ENCODE measurements at places on chromosomes 4 and X. TPM values are rescaled to one million over a fixed set of nuclear protein-coding genes. Genes with fewer than 3 reads are reported as not detected.

TXK gene
- 0.43 TPM for total RNA-seq

CYP2U1 gene
- total RNA-seq = 6.5 TPM

DNA sequence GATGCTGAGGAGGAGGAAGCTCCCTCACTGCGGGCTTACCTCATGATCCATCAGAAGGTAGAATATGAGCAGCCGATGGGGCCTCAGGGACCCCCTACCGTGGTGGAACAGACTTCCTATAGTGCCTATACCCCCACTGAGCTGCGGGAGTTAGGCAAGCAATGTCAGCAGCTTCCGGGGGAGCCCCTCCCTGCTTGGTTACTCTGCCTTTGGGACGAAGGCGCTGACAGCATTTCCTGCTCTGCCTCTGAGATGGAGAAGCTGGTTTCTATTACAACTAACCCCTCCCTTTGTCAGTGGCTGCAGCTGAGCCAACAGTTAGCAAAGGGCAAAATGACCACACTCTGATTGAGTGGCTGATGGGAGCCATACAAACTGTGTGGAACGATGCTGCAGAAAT, 430.7 kb downstream of the IDS start:
- DNase-seq = peak; percentile 73

DNA sequence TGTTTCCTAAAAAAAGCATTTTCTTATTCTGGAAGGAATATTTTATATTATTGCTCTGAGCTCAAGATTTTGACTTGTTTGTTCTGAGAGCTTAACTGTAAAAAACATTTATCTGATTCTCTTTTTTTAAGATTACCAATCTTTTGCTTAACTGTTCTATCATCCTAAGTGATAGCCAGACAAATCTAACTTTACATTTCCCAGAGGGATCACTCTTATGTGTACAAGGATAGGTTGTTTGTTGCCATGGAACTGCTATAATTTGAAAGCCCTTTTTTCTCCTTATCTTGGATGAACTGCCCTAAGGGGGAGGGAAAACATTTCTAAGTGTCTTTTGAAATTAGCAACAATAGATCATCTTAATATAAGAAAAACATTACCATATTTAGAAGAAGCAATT, 494.7 kb downstream of the TRAM1L1 start:
- no peak for DNase-seq

DNA sequence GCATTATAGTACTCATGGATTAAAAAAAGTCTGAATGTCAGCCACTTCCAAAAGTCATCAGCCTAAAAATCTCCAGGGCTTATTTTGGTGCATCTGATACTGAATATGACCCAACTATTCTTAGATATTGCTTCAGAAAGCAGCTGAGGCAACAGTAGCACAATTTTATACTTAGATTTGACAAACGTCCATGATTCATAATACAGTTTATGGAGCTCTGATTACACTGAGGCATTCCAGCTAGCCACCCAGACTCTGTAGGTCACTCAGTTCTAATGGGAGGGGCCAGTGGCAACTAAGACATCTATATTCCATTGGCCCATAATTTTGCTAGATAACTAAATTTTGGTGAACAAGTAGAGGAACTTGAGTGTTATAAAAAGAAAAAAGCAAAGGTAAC, 10.3 kb downstream of the SPATA4 start:
- no peak for DNase-seq

GRCh38 chr4:7021930-7022664, 21.1 kb upstream of the TADA2B start:
- DNase-seq = no peak

DNA sequence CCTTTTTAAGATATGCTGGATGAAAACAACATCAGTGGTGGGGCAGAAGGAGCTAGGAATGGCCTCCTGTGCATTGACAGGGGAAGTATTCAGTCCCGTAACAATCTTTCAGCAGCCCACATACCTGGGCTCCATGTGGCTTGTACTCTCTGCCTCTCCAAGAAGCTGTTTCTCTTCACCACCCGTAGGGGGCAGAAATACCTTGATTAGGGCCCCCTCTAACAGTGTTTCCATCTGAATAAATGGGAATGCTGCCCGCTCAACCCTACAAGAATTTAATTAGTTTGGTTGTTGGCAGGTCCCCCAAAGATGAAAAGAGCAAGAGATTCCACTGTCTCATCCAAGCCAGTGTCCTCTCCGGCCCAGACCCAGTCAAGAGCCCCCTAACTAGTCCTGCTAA, 155.2 kb downstream of the SMIM20 start:
- no peak for DNase-seq

DNA sequence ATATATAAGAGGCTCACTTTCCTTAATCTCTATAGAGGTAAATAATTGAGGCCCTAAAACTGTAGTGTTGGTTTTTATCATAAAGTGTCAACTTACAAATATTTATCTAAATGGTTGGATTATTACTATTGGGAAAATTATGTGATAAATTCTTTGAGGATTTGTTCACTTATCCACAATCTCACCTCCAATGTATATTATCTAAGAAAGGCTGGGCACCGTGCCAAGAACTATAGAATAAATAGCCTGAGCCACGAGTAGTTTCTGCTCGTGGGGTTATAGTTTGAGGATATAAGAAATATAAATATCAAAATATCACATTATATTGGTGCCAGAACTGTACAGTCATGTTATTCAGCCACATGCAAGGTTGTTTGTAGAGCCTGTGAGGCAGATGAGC, 177.9 kb downstream of the VEGFC start:
- no peak for DNase-seq

- DNase-seq = no peak
Measured at GRCh38 chrX:130915302-130915701, 12.3 kb upstream of the ENOX2 start.

- no peak for DNase-seq
Measured at GRCh38 chr4:12126474-12126873, 697.8 kb upstream of the HS3ST1 start.

DNA sequence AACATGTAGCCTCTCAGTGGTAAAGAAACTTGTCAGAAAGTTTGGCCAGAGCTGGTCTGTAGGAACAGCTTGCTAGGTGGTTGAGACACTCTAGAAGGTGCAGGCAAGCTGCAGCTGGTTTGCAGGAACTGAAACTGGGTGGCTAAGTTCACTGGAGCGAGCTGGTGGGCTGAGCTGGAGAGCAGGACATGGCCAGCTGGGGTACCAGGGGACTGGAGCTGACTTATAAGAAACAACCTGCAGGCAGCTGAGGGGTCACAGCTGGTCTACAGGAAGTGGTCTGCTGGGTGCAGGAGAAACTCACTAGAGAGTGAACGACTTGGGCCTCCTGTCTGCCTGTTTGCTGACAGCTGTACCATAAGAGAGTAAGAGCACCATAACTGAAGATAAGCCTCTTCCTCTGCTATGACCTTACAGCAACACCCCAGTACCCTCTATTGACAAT, 157.1 kb upstream of the LNX1 start:
- no peak for DNase-seq

GRCh38 chr4:140243278-140243753, 89.3 kb upstream of the MAML3 start:
- DNase-seq = no peak

DNA sequence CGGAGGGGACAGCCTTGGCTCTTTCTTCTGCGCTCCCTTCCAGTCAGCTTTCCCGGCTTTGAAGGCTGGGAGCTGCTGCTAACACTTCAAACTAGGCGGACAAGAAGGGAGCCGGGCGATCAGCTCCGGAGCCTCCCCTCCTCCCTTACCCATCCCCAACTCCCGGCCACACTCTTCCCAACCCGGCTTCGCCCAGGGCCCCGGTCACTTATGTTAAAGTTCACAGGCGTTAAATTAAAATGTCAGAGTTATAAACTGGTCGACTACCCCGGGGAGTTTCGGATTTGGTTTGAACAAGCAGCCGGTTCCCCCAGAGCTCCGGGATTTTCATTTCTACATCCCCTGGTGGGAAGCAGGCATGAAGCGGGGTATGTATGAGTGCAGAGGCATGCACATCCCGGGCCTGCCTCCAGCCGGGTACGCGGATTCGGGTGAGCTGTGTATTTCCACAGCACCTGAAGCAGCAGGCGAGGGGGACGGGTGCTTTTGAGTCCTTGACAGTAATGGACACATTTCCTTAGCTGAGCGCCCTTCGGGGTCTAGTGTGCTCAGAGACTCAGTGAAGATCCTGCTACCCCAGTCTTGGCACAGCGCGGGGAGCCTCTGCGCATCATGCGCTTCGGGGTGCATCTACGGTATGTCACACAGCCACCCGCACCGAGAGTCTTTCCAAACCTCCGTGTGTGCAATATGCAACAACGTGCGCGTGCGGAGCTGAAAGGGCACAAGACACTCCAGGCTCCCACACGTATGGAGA, 880 bp downstream of the UNC5C start:
- DNase-seq = peak; percentile 57

DNA sequence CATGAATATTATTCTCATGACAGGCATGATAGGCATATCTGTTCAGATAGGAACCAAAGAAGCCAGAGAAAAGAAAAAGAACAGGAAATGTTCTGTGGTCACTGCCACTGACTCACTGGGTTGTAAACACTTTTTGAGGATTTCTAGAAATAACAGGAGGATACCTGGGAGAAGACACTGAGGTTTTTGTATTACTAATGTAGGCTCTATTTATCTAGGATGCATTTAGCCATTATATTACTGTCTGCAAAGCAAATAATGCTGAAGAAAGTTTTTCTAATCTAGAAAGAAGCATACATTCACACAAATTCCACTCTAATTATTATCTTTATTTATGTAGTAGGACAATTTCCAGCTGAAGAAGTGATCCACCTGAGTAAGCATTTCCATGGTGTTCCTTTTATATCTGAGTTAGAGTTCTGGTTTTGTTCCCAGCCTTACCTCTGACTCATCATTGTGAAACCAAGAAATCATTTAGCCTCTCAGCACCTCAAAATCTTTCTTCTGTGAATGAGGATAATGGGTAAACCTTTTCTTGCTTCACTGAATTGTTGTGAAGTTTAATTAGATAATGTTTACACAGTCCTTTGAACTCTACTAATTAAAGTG, 40.2 kb upstream of the EPGN start:
- DNase-seq = no peak

- DNase-seq = peak; percentile 40
Measured at GRCh38 chr4:7984286-7984925, 44.7 kb upstream of the AFAP1 start.
